ENCODE measurements at places on chromosomes 6 and 20.

GRCh38 chr6:5984150-5985089 lies 22.3 kb downstream of the NRN1 start:
- no peak for DNase-seq

DNA sequence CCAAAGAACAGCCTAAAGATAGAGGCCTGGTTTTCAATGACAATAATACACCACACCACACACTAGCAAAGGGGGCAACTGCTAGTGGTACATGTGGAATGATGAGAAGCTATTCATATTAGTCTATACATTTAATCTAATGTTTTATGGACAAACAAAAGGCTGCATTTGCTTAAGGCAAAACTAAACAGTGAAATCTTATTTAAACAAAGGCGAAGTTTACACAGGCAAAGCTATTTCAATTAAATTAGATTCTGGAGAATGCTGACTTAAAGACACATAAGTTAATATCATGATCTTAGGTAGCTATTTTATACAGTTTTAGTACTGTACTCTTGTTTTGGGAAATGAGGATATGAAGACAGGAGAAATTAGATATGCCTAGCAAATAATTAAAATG lies 53.9 kb upstream of the SIM1 start:
- no peak for DNase-seq

GRCh38 chr20:7841291-7841970 lies 98.8 kb downstream of the HAO1 start:
- no peak for DNase-seq

DNA sequence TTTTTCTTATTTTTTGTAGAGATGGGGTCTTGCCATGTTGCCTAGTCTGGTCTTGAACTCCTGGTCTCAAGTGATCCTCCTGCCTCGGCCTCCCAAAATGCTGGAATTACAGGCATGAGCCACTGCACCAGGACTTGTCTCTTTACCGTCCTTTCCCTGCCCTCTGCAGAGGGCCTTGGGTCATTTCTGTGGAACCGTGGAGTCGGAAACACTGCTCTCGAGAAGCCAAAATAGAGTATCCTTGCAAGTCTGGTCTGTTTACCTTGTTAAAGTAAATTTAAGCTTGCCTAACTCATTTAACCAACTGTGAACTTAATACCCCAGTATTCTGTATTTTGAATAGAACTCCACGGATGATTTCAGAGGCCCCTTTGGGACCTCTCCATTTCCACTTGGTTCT lies 51.4 kb downstream of the KDM1B start:
- DNase-seq = no peak

DNA sequence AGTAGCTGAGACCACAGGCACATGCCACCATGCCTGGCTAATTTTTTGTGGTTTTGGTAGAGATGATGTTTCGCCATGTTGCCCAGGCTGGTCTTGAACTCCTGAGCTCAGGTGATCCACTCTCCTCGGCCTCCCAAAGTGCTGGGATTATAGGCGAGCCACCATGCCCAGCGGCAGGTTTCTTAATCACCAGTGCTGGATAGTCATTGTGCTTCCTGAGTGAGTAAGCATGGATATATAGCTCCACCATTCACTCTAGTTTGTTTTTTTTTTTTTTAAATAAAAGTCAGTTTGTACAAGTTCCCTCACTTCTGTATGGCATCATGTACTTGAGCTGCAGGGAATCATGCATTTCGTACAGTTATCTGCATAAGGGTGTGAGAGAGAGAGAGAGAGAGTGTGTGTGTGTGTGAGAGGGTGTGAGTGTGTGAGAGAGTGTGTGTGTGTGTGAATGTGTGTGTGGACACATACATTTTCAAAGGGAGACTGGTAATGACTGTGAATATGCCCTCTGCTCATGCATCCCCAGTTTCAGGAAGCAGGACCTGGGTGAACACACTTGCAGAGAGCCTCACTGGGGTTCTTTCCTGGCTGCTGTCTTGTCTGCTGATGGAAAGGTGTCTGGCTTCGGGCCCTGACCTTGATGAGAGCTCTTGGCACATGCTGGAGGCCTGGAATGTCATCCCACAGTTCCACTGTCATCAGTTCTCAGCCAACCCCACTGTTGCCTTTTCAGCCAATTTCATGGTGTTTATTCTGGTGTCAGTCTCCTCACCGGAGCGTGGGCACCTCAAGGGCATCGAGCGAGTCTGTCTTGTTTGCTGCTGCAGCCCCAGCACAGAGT lies 65.0 kb upstream of the XRN2 start:
- no peak for DNase-seq

GRCh38 chr6:136125585-136125984 lies 124.5 kb downstream of the MTFR2 start:
- DNase-seq = no peak

DNA sequence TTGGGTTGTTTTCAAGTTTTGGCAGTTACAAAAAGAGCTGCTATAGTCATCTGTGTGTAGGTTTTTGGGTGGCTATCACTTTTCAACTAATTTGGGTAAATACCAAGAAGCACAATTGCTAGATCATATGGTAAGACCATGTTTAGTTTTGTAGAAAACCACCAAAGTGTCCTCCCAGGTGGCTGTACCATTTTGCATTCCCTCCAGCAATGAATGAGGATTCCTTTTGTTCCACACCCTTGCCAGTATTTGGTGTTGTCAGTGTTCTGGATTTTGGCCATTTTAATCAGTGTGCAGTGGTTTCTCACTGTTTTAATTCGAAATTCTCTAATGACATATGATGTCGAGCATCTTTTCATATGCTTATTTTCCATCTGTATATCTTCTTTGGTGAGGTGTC lies 457.5 kb upstream of the ARID1B start:
- DNase-seq = no peak

DNA sequence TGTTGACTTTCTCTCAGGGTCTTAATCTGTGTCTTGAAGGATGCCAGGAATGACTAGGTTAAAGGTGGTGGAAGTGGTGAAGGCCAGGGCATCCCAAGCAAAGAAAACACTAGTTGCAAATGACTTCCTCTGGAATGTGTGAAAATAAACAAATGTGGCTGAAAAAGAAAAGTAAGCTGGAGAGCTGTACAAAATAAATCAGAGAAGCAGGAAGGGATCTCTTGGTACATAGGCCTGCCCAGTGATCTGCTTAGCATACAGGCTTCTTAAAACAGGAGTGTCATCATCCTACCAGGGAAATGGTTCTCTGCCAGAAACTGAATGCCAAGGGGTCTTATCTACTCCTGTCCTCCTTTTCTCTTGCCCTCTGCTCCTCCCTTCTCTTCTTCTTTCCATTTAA lies 1616.0 kb downstream of the KHDRBS2 start:
- no peak for DNase-seq

DNA sequence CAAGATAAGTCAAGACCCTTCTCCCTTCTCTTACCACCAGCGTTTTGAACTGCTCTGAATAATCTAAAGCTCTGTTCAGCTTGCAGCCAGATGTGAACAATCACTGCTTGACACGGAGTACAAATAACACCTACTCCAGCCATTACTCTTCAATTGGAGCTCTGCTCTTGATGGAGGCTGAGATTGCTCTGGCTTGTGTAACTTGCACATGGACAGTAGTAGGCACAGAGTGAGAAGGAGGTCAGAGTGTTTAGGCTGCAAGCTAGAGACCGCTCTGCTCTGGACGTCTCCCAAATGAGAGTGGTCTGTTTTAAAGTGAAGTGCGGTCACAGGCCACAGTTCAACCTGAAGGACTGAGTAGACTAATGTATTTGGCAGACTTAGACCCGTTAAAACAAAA lies 158.3 kb downstream of the HDGFL1 start:
- DNase-seq = no peak

- no peak for DNase-seq
These were observed 1.4 kb upstream of the ENPP3 start for GRCh38 chr6:131635384-131636340.

GRCh38 chr6:132144456-132144855 lies 193.3 kb upstream of the CCN2 start:
- DNase-seq = no peak

- DNase-seq = no peak
These were observed 64.6 kb upstream of the PIM1 start for GRCh38 chr6:37105148-37106050.

DNA sequence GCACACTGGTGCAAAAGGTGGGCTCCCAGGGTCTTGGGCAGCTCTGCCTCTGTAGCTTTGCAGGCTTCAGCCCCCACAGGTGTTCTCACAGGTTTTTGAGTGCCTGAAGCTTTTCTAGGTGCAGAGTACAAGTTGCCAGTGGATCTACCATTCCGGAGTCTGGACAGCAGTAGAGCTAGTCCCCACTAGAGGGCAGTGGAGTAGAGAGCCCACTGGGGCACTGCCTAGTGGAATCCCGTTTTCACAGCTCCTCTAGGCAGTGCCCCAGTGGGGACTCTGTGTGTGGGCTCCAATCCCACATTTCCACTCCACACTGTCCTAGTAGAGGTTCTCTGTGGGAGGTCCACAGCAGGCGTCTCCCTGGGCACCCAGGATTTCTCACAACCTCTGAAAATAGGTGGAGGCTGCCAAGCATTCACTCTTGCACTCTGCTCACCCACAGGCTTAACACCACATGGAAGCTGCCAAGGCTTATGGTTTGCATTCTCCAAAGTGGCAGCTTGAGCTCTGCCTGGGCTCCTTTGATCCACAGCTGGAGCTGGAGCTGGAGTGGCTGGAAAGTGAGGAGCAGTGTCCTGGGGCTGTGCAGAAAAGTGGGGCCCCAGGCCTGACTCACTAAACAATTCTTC lies 86.3 kb upstream of the PROKR2 start:
- DNase-seq = no peak

GRCh38 chr6:1586861-1587450 lies 22.8 kb upstream of the FOXC1 start:
- DNase-seq = no peak

- no peak for DNase-seq
These were observed 42.5 kb downstream of the SLC2A12 start for GRCh38 chr6:134009876-134010275.

GRCh38 chr6:144769142-144769541 lies 484.0 kb downstream of the UTRN start:
- DNase-seq = no peak

- DNase-seq = no peak
These were observed 383.4 kb downstream of the GRIK2 start for GRCh38 chr6:101776919-101777350.

DNA sequence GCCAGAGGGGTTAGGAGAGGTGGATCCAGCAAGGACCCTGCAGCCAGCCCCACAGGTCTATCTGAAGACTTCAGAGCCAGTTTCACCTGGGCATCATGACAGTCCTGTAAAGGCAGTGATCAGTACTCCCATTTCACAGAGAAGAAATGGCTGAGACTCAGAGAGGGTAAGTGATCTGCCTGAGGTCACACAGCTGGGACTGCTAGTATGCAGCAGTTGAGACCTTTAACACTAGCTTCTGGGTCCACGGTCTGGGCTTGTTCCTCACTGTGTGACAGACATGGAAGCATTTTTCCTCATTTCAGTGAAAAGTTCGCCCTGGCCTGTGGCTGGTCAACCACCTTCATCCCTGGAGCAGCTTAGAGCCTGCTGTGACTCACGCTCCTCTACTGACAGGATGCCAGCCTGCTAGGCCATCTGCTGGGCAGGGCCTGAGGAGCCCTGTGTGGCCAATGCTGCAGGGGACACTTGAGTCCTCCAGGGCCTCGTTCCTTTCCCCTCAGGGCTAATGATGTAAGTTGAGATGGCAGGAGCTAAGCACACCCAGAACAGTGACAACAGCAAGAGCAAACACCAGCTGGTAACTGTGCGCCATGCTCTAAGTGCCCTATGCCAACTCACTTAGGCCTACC lies 192.0 kb downstream of the LRFN2 start:
- no peak for DNase-seq

DNA sequence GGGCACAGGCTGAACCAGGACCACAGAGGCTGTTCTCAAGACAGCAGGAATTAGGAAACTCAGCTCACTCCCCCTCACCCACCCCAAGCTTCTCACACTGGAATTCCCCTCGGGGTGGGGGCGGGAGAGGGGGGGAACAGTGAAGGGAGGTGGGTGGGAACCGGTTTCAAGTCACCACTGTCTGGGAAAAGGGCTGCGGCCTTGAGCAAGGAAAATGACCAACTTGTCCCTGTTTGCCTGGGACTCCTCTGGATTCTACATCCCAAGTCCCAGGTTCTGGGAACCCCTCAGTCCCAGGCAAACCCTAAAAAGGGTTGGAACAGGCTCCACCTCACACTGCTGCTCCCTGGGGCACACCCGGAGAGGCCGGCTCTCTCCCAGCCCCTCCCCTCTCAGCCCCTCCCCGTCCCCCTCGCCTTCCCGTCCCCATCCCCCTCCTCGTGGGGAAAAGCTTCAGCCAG lies 230.7 kb downstream of the TFAP2C start:
- DNase-seq = no peak

DNA sequence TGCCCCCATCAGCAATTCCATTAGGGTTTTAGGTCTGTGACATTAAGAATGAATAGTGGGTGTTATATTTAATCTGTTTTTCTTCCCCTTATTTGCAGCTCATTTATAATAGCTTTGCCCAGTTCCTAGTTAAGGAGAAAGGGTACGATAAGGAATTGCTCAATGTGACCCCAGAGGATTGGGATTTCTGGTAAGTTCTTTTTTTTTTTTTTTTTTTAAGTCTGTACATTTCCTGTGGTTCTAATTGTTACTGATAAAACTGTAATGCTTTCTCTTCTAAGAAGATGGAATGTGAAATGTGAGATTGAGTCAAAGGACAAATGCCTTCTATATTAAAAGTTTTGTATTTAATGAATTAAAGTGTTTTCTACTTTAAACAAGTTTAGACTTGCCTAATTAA lies 5.5 kb downstream of the NT5DC1 start:
- no peak for DNase-seq

GRCh38 chr20:10924644-10925201 lies 250.9 kb upstream of the JAG1 start:
- no peak for DNase-seq

DNA sequence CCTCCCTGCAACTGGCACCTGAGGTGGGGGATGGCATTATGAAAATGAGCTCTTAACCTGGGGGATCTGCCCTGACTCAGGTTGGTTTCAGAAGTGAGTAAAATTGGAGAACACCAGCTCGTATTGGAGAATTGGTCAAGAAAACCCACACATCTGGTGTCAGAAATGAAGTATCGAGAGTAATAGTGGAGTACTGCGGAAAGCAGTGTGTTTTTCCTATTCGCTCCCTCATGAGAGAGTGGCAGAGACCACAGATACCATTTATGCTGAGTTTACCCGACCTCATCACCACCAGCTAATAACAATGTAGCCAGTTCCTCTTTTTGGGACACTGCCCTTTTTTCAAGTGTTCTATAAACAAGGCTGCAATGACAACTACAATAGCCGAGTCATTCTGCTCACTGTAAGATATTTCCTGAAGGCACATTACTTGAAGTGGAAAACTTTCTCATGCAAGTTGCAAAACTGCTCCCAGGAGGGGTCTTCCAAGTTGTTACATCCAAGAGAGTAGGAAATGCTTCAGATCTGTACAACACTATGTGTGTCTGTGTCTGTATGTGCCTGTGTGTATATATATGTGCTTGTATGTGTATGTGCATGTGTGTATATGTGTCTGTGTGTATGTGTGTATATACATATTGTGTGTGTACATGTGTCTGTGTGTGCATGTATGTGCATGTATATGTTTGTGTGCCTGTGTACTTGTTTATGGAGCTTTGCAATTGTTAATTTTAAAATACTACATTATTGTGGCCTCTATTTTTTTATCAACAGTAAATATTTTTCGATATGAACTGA lies 106.0 kb upstream of the CST7 start:
- DNase-seq = no peak

- DNase-seq = no peak
These were observed 588.2 kb upstream of the NRSN1 start for GRCh38 chr6:23537828-23538227.

- no peak for DNase-seq
These were observed 1102.1 kb upstream of the FLRT3 start for GRCh38 chr20:15439551-15439950.

Measured in stimulated activated CD8-positive, alpha-beta memory T cell treated with anti-CD3 and anti-CD28 coated beads, Interleukin-15, amount 100 ng/mL, for 48 hours (primary cell).